ENCODE measurements at places on chromosomes 1 and 21.
A peak's percentile ranks its signal among the peaks of the same experiment; 100 is the strongest.

GRCh38 chr1:38029685-38030511, 16.7 kb downstream of the POU3F1 start:
- DNase-seq = peak; percentile 66

DNA sequence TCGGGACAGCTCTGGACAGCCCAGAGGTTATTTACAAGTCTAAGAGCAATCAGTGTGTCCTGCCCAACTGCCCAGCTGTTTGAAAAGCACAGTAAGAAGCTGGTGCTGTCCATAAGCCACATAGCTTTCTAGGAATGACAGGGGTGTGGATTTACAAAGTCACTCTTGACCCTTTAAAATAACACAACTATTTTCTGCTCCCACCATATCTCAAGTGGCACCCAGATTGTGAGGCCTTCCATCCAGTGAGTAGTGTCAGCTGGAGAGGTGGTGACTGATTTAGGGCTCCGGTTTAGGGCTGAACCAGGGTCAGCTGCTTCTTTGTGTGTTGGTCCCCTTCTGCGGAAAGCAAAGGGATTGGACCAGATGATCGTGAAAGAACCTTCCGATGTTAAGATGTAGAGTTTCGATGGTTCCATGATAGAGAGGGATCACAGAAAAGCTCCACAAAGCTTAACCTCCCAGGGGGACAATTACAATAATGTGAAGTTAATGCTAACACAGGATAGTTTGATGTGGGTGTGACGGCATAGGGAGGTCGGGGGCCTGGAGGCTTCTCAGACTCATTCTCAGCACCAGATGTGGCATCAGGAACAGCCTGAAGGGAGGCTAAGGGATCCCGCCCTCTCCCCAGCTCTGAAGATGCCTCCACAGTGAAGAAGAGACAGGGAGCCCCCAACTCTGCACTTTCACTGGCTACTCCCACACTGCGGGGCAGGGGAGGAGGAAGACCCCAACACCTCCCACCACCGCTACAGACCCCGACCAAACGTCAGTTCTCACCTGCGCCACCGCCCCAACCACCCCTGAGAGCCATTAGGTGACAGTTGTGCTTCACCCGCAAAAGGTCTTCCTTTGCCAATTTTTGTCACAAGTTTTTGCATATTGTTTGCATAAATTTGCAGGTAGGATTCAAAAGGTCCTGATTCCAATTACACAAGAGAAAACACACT, 40.6 kb downstream of the LRRC3 start:
- no peak for DNase-seq

GRCh38 chr1:21294266-21294989, 4.2 kb upstream of the ECE1 start:
- DNase-seq = peak; percentile 97

GRCh38 chr1:6496890-6497214, 5.4 kb upstream of the PLEKHG5 start:
- DNase-seq = no peak

DNA sequence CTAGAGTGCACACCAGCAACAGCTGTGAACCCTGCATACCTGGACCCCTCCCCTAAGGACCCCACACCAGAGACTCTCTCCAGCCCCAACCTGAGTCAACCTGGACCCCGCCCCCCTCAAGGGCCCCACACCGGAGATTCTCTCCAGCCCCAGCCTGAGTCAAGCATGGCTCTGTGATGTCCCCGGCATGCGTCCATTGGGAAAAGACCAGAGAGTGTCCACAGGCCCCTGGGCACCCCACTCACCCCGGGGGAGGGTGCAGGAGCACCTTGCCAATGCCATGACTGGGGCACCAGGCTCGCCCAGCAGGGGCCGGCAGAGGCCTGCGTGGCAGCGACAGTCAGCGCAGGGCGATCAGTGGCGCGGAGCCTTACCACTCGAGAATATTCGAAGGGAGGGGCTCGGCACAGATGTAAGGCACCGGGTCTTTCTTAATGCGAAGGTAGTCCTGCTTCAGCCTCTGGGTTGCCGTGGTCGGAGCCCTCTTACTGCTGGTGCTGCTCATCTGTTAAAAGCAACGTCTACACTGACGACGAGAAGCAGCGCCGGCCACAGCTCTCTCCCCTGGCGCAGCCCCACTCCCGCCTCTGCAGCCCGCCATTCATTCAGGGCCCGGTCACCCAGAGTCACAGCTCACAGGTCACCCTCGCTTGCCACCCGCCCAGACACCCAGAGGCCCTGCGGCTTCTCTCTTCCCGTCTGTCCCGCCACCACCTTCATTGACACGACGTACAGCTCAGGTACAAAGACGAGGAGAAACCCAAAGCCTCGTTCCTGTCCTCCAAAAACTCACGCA, 6.0 kb downstream of the UBE2J2 start:
- DNase-seq = no peak

GRCh38 chr1:202144402-202145067, at the start of gene ARL8A:
Gene ARL8A (minus strand): TSS chr1:202144737. CDS start chr1:202144572, 165 bp downstream.
- DNase-seq = peak; percentile 48

GRCh38 chr1:18178111-18178510, 70.5 kb downstream of the IGSF21 start:
- no peak for DNase-seq

- DNase-seq = no peak
These were observed 47.1 kb upstream of the INSL5 start for GRCh38 chr1:66848193-66848592.

DNA sequence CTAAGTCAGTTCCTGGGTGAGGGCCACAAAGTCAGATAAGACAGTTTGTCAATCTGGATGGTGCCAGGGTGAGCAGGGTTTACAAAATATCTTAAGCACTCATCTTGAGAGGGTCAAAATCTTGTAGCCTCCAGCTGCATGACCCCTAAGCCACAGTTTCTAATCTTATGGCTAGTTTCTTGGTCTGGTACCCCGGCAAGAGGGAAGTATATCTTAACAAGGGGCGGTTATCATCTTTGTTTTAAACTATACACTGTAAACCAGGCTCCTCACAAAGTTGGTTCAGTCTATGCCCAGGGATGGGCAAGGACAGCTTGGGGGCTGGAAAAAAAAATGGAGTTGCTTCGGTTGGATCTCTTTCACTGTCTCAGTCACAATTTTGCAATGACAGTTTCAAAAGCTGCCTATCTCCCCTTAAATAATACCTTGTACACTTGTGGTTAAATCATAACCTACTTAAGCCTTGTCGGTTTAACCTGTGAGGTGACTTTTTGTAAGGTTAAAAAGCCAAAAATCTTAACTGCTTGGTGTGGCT, 7.8 kb upstream of the CD46 start:
- DNase-seq = no peak

DNA sequence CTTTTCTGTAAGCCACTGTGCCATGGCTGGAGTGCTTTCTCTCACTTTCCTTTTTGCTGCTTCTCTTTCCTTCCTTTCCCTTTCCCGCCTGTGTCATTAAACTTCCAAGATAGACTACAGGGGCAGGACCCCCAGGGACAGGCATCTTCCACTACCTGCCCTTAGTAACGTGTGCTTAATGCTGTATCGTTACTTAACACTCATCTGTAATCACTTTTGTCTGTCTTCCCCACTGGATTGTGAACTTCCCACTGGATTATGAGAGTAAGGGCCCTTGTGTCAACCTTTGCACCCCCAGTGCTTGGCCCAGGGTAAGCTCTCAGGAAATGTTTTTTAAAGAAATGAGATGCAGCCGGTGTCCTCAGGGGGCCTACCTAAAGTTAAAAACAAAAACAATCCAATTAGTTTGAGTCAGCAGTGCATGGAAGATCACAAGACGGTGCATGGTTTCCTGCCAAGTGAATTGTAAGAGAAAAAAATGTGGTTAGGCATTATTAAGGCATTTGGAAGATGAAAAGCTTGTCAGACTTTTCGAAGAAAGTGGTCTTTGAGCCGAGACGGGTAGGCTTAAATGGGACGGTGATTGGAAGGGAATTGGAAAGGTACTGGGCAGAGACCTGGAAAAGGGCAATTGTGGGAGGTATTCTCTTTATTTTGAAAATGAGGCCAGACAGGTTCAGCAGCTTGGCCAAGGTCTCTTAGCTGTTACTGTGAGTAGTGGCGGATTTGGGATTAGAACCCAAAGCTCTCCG, 958 bp downstream of the LYPLAL1 start:
- DNase-seq = peak; percentile 38

DNA sequence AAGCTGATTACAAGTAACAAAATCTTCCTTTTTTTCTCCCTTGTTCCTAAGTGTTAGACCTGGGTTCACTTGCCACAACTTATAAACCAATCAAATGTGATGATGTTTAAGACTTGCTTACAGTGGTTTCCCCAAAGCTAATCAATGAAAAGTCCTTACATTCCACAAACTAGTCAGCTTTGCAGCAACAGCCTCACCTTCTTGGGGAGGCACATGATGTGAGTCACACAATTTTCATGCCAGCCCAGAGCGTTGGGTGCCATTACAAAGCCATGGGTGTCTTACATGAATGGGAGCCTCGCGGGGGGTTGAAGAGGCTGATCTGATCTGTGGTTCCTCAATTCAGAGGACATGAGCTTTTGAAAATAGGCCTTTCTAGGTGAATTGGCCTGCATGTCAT, 91.6 kb upstream of the UBE2U start:
- no peak for DNase-seq

GRCh38 chr1:117821774-117822482, 107.5 kb downstream of the GDAP2 start:
- no peak for DNase-seq

DNA sequence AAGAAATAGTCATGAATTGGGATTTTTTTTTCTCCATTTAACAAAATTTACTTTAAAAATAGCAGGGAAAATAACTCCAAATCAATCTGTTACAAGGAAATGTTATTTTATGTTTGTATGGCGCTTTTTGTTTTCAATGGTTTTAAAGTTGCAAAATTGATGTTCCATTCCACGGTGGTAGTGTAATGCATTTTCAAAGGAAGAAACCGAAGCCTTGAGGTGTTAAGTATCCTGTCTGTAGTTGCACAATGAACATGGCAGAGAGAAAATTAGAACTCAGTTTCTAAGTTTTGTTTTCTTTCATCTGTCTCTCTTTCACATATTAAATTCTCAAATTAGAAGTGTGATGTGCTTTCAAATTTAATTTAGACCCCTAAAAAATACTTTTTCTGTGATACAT, 841.8 kb downstream of the USP25 start:
- DNase-seq = no peak
